ENCODE measurements at places on chromosomes 6 and 20. TPM values are rescaled to one million over a fixed set of nuclear protein-coding genes. Genes with fewer than 3 reads are reported as not detected.

DNA sequence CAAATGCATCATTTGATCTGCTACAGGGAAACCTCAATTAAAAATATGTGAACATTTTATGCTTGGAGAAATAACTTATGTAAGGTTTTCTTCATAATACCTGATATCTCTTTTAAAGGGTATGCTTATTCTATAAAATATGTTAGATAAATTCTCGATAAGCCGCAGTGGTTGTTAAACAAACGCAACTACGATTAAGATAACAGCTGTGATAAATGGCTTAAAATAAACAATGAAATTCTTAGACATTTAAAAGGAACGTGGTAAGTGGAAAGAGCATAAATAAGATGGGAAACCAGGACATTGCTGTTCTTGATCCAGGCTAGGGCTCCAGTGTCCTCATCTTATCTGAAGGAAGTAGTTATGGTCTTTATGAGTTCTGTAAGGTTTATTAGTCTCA lies 415.9 kb downstream of the CD83 start:
- no peaks in the 10 kb centered on the region for H3K4me1 ChIP-seq
- no peak for DNase-seq
- no peak overlapping the region for H3K4me3 ChIP-seq
- H3K27me3 ChIP-seq = no peaks in the 10 kb centered on the region
- H3K36me3 ChIP-seq = no peaks in the 10 kb centered on the region
- no peak overlapping the region for H3K27ac ChIP-seq

ZNF184 gene
- 8.0 TPM for total RNA-seq

- no peaks in the 10 kb centered on the region for H3K4me1 ChIP-seq
- H3K27me3 ChIP-seq = no peaks in the 10 kb centered on the region
- no peaks in the 10 kb centered on the region for H3K36me3 ChIP-seq
- no peak for DNase-seq
- H3K4me3 ChIP-seq = no peak overlapping the region
These were observed 82.5 kb downstream of the PRL start for GRCh38 chr6:22214314-22214713.

DNA sequence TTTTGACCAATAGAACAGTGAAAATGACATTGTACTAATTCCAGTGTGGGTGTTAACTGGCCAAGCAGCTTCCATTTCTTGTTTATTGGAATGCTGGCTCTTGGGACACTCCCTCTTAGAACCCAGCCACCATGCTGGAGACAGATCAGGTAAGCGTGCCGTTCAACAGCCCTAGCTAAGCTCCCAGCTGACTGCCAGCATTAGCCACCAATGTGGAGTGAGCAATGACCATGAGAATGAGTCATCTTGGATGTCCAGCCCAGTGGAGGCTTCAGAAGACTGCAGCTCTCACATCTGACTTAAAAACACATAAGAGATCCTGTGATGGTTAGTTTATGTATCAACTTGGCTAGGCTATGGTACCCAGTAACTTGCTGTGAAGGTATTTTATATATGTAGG lies 3.0 kb upstream of the LINC00237 start:
- no peaks in the 10 kb centered on the region for H3K4me1 ChIP-seq
- H3K4me3 ChIP-seq = no peak overlapping the region
- H3K27me3 ChIP-seq = peaks cover 33% of the 10 kb centered on the region
- H3K27ac ChIP-seq = no peak overlapping the region
- no peaks in the 10 kb centered on the region for H3K36me3 ChIP-seq

NAPB gene
- 9.6 TPM for total RNA-seq

DNA sequence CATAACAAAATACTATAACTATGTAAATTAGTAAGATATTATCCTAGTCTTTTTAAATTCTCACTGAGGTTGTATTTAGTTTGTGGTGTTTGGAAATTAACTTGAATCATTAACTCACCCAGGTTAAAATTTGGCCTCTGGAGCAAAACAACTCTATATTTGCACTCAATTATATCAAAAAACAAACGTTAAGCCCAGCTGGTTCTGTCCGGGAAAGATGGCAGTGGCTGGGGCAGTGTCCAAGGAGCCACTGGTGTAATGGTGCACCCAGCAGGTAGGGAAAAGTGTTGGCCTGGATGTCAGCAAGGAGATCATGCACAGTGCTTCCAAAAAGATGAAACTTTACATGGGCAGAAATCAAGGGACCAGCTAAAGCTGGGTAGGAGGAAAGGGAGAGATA lies 285.3 kb upstream of the CITED2 start:
- no peak for DNase-seq
- peaks cover 2% of the 10 kb centered on the region for H3K4me1 ChIP-seq
- no peak overlapping the region for H3K4me3 ChIP-seq
- H3K27ac ChIP-seq = no peak overlapping the region

- no peaks in the 10 kb centered on the region for H3K36me3 ChIP-seq
- no peaks in the 10 kb centered on the region for H3K4me1 ChIP-seq
- H3K27me3 ChIP-seq = no peaks in the 10 kb centered on the region
These were observed 41.5 kb upstream of the SMIM28 start for GRCh38 chr6:138336221-138336620.

- no peaks in the 10 kb centered on the region for H3K27me3 ChIP-seq
- H3K4me3 ChIP-seq = no peak overlapping the region
- DNase-seq = no peak
- H3K4me1 ChIP-seq = no peaks in the 10 kb centered on the region
- no peaks in the 10 kb centered on the region for H3K36me3 ChIP-seq
These were observed 48.3 kb downstream of the BTBD9 start for GRCh38 chr6:38591439-38591838.

GRCh38 chr6:46628976-46629375 lies 23.6 kb downstream of the CYP39A1 start:
- no peak overlapping the region for H3K4me3 ChIP-seq
- no peaks in the 10 kb centered on the region for H3K27me3 ChIP-seq
- no peak overlapping the region for H3K27ac ChIP-seq
- H3K4me1 ChIP-seq = no peaks in the 10 kb centered on the region
- H3K36me3 ChIP-seq = no peaks in the 10 kb centered on the region

DNA sequence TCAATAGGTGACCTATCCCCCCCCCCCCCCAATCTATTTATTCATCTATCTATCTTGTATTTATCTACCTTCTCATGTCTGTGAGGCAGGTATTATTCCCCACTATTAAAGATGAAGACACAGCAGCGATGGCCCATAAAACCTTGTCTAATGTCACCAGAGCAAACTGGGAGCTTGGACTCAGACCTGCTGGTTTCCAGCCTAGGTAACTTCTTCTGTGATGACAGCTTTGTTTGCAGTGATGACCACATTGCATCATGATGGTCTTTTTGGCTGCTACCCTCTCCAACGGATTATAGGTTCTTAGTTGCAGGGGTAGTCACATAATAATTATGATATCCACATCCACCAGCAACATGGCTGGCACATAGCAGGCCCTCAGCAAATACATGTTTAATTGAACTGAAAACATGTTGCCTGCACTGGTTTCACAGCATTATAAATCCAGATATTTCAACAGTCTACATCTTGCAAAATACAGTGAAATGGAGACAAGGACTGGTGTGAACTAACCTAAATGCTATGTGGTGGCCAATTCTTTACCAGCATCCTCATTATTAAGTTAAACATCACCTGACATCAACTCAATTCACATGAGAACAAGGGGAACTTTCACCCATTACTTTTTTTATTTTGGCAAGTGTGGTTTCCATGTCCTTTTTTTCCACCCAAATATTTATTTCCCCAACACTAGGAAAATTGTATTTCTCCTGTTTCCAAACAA lies 712.5 kb upstream of the NRSN1 start:
- no peaks in the 10 kb centered on the region for H3K27me3 ChIP-seq
- H3K36me3 ChIP-seq = no peaks in the 10 kb centered on the region
- DNase-seq = no peak
- no peaks in the 10 kb centered on the region for H3K4me1 ChIP-seq
- H3K27ac ChIP-seq = no peak overlapping the region
- no peak overlapping the region for H3K4me3 ChIP-seq

DNA sequence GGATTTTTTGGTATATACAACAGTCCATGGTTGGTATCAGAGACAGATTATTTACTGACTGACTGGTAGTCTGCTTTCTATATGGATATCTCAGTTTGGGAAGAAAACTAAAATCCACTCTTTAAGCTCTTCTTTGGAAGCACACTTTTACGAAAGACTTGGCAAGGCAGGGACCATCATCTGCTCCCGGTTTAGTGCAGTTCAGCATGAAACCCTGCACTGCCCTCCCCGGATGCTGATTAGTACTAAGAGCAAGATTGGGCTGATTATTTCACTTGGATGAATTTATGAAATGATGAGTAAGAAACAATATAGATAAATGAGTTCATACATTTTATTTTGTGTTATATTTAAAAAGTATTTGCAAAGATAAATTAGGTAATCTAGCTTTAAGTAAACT lies 56.3 kb downstream of the RGS17 start:
- H3K36me3 ChIP-seq = no peaks in the 10 kb centered on the region
- no peaks in the 10 kb centered on the region for H3K4me1 ChIP-seq
- DNase-seq = no peak
- no peak overlapping the region for H3K27ac ChIP-seq
- H3K27me3 ChIP-seq = no peaks in the 10 kb centered on the region

- H3K36me3 ChIP-seq = no peaks in the 10 kb centered on the region
- no peak overlapping the region for H3K27ac ChIP-seq
- H3K4me3 ChIP-seq = no peak overlapping the region
- no peaks in the 10 kb centered on the region for H3K27me3 ChIP-seq
- DNase-seq = no peak
These were observed 986.2 kb upstream of the CITED2 start for GRCh38 chr6:140360651-140361050.

DNA sequence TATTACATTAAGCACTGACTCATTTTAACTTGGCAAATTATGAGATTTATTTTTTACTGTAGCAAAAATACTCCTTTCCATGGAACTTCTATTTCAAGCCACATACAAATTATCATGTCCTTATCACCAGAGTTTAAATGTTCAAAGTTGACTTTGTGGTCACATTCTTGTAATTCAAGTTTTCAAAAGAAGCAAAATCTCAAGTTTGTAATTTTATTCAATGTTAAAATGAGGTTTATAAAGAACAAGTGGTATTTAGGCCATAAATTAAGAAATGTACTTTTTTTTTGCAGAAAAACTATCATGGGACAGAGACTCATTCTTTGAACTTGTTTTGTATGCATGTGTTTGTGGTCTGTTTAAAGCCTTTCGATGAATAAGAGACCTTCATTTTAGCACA lies 811.5 kb downstream of the TENT5A start:
- H3K4me1 ChIP-seq = no peaks in the 10 kb centered on the region
- DNase-seq = peak; percentile 13
- H3K36me3 ChIP-seq = no peaks in the 10 kb centered on the region
- no peaks in the 10 kb centered on the region for H3K27me3 ChIP-seq
- no peak overlapping the region for H3K27ac ChIP-seq
- no peak overlapping the region for H3K4me3 ChIP-seq

DNA sequence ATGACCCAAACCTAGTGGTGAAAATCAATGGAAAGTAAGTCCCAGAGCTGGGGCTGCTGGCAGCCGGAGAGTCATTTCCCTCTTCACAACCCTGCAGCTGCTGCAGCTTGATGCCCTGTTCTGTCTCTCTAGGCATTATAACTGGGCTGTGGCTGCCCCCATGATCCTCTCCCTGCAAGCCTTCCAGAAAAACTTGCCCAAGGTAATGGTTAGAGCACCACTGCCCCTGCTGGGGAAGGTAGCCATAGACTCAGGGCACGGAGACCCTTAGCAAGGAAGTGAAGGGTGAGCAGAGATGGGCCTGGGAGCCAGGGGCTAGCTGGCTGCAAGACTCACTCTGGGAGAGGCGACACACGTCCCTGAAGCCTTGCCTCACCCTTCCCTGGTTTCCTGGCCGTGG lies 12.0 kb downstream of the LPIN3 start:
- H3K36me3 ChIP-seq = no peaks in the 10 kb centered on the region
- no peak for DNase-seq
- no peak overlapping the region for H3K4me3 ChIP-seq
- H3K4me1 ChIP-seq = no peaks in the 10 kb centered on the region

GRCh38 chr20:63321148-63321831 lies 28.3 kb downstream of the COL20A1 start:
- no peak overlapping the region for H3K4me3 ChIP-seq
- DNase-seq = no peak
- H3K4me1 ChIP-seq = no peaks in the 10 kb centered on the region
- H3K36me3 ChIP-seq = no peaks in the 10 kb centered on the region
- no peak overlapping the region for H3K27ac ChIP-seq
- no peaks in the 10 kb centered on the region for H3K27me3 ChIP-seq

TP53TG5 gene
- total RNA-seq = not detected

- H3K4me3 ChIP-seq = no peak overlapping the region
- H3K27ac ChIP-seq = no peak overlapping the region
- H3K4me1 ChIP-seq = peaks cover 5% of the 10 kb centered on the region
- H3K27me3 ChIP-seq = peaks cover 82% of the 10 kb centered on the region
- DNase-seq = no peak
- H3K36me3 ChIP-seq = no peaks in the 10 kb centered on the region
These were observed 21.6 kb downstream of the TFAP2B start for GRCh38 chr6:50840112-50840810.

GRCh38 chr6:125984311-125984710 lies 2.0 kb upstream of the TRMT11 start:
- H3K27ac ChIP-seq = peak overlapping the region; percentile 47
- H3K4me1 ChIP-seq = no peaks in the 10 kb centered on the region
- no peaks in the 10 kb centered on the region for H3K27me3 ChIP-seq
- DNase-seq = no peak
- H3K36me3 ChIP-seq = no peaks in the 10 kb centered on the region

ZFP57 gene
- 1.1 TPM for total RNA-seq

SLC17A3 gene
- 14.0 TPM for total RNA-seq

EDEM2 gene
- 30.0 TPM for total RNA-seq

- H3K27ac ChIP-seq = no peak overlapping the region
- H3K36me3 ChIP-seq = no peaks in the 10 kb centered on the region
- H3K27me3 ChIP-seq = peaks cover 8% of the 10 kb centered on the region
These were observed 731 bp downstream of the TUBB2B start for GRCh38 chr6:3226481-3227362.

- H3K4me3 ChIP-seq = no peak overlapping the region
- no peak overlapping the region for H3K27ac ChIP-seq
- no peaks in the 10 kb centered on the region for H3K4me1 ChIP-seq
- no peaks in the 10 kb centered on the region for H3K27me3 ChIP-seq
These were observed 232.0 kb downstream of the ANKRD60 start for GRCh38 chr20:57996465-57996864.

GRCh38 chr6:16514249-16514648 lies 247.0 kb downstream of the ATXN1 start:
- no peaks in the 10 kb centered on the region for H3K27me3 ChIP-seq
- peak; percentile 61 for DNase-seq
- no peaks in the 10 kb centered on the region for H3K36me3 ChIP-seq
- no peak overlapping the region for H3K27ac ChIP-seq
- peaks cover 12% of the 10 kb centered on the region for H3K4me1 ChIP-seq

FAM110A gene
- total RNA-seq = 10.2 TPM

CLDN20 gene
- not detected for total RNA-seq

DNA sequence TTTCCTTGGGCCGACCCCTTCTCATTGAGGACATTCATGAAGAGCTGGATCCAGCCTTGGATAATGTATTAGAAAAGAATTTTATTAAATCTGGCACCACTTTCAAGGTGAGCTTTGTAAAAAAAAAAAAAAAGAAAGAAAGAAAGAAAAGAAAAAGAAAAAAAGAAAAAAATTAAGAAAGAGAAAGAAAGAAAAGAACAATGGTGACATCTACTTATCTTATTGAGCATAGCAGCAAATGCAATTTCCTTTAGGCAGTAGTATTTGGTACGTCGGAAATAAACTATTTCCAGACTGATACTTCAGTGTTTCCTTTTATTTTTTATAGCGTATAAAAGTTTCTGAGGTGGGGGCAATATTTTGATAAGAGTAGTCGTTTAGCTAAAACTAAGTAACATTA lies 119.0 kb upstream of the GLP1R start:
- H3K27ac ChIP-seq = no peak overlapping the region
- H3K4me1 ChIP-seq = no peaks in the 10 kb centered on the region
- DNase-seq = no peak
- no peaks in the 10 kb centered on the region for H3K36me3 ChIP-seq
- H3K27me3 ChIP-seq = no peaks in the 10 kb centered on the region
